Keratinocyte (primary cell): ENCODE measurements at places on chromosomes 2 and 18. TPM values are rescaled to one million over a fixed set of nuclear protein-coding genes. Genes with fewer than 3 reads are reported as not detected.

GRCh38 chr2:67825476-67825875 lies 237.3 kb downstream of the C1D start:
- peaks cover 5% of the 10 kb centered on the region for H3K4me1 ChIP-seq
- no peaks in the 10 kb centered on the region for H3K27me3 ChIP-seq
- H3K36me3 ChIP-seq: no peaks in the 10 kb centered on the region
- H3K4me3 ChIP-seq: no peak overlapping the region

DNA sequence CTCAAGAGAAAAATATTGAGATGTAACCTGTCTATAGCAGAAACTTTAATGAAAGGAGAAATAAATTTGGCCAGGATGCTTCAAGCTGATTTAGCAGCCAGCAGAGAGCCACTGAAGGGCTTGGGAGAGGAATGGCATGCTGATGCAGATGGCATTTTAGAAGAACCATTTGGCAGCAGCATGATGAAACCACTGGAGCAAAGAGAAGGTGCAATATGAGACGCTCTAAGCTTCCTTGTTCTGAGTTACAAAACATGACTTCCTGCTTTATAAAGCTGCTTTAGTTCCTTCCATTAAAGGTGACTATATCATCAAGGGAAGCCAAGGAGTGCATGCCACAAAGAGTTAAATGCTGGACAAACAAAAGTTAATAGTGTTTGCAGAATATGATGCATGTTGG lies 189.7 kb downstream of the PID1 start:
- DNase-seq: no peak
- no peaks in the 10 kb centered on the region for H3K27me3 ChIP-seq
- no peaks in the 10 kb centered on the region for H3K36me3 ChIP-seq
- no peak overlapping the region for H3K4me3 ChIP-seq

- no peaks in the 10 kb centered on the region for H3K36me3 ChIP-seq
- H3K4me3 ChIP-seq: no peak overlapping the region
- H3K4me1 ChIP-seq: no peaks in the 10 kb centered on the region
- DNase-seq: no peak
- peaks cover 23% of the 10 kb centered on the region for H3K27me3 ChIP-seq
- no peak overlapping the region for H3K27ac ChIP-seq
Measured at GRCh38 chr2:10239561-10239967, 63.1 kb upstream of the HPCAL1 start.

DNA sequence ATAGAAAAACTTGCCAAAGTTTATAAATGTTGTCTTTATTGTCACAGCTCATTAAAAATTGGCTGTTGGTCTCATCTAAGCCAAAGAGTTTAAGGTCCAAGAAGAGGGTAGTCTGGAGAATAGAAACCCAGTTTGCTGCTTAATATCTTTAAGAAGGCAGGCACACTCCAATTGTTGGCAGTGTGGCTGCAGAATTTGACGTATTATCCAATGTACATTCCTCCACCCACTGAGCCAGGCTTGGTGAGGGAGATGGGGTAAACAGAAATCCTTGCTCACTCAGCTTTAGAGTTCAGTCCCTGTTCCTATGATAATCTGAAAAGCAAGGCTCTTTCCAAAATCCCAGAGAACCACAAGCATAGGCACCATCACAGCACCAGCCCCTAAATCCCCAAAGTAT lies 10.7 kb upstream of the ADD2 start:
- peaks cover 25% of the 10 kb centered on the region for H3K4me1 ChIP-seq
- no peak overlapping the region for H3K4me3 ChIP-seq
- H3K27me3 ChIP-seq: no peaks in the 10 kb centered on the region
- H3K36me3 ChIP-seq: no peaks in the 10 kb centered on the region
- no peak overlapping the region for H3K27ac ChIP-seq
- DNase-seq: no peak

- H3K4me1 ChIP-seq: peaks cover 30% of the 10 kb centered on the region
- no peaks in the 10 kb centered on the region for H3K27me3 ChIP-seq
- H3K4me3 ChIP-seq: no peak overlapping the region
- H3K36me3 ChIP-seq: no peaks in the 10 kb centered on the region
- DNase-seq: peak; percentile 98
Measured at GRCh38 chr2:88600038-88600465, 27.2 kb downstream of the EIF2AK3 start.

GRCh38 chr2:34799556-34799955 lies 1200.5 kb upstream of the FAM98A start:
- H3K4me3 ChIP-seq: no peak overlapping the region
- no peaks in the 10 kb centered on the region for H3K27me3 ChIP-seq
- H3K4me1 ChIP-seq: no peaks in the 10 kb centered on the region
- no peaks in the 10 kb centered on the region for H3K36me3 ChIP-seq

DNA sequence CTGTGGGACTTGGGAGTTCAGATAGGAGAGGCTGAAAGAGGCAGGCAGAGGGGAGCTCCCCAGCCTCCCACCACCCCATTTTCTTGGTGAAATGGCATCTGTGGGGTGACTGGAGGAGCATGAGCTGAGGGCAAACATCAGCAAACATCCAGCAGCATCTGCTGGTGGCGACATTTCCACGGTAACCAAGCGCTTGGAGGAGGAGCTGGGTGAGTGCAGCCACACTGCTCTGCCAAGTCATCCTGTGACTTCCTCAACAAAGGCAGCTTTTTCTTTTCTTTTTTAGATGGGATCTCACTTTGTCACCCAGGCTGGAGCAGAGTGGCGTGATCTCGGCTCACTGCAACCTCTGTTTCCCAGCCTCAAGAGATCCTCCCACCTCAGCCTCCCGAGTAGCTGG lies 5.6 kb downstream of the TXNL4A start:
- H3K36me3 ChIP-seq: peaks cover 13% of the 10 kb centered on the region
- no peak overlapping the region for H3K4me3 ChIP-seq
- DNase-seq: no peak
- H3K27me3 ChIP-seq: no peaks in the 10 kb centered on the region

DNA sequence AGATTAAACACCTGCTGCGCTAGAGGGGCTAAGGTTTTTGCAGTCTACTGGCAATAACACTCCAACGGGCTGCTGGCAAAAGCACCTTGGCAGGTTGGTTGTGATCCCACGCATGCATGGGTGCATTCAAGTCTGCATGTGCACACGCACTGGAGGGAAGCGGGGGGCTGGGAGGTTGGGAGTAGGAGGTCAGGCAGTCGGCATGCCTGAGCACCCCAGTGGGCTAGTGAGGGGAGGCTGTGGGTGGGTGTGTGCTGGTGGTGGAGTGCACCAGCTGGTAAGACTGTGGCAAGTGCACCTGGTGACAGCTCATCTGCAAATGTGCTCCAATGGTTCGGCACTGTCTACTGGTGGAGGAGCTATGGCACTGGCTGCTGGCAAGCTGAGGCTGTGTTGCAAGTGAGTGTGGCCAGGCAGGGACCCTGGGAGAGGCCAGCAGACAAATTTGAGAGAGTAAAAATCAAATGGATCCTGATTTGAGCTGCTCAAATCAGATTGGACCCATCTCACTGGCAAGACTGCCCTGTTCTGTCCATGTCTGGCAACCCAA lies 460.6 kb upstream of the DSEL start:
- no peaks in the 10 kb centered on the region for H3K4me1 ChIP-seq
- no peak overlapping the region for H3K27ac ChIP-seq
- no peak overlapping the region for H3K4me3 ChIP-seq
- H3K36me3 ChIP-seq: no peaks in the 10 kb centered on the region

- no peak overlapping the region for H3K27ac ChIP-seq
- no peak for DNase-seq
- peaks cover 2% of the 10 kb centered on the region for H3K4me1 ChIP-seq
- no peaks in the 10 kb centered on the region for H3K27me3 ChIP-seq
- H3K4me3 ChIP-seq: no peak overlapping the region
Measured at GRCh38 chr2:195732574-195732973, 75.5 kb downstream of the SLC39A10 start.

DNA sequence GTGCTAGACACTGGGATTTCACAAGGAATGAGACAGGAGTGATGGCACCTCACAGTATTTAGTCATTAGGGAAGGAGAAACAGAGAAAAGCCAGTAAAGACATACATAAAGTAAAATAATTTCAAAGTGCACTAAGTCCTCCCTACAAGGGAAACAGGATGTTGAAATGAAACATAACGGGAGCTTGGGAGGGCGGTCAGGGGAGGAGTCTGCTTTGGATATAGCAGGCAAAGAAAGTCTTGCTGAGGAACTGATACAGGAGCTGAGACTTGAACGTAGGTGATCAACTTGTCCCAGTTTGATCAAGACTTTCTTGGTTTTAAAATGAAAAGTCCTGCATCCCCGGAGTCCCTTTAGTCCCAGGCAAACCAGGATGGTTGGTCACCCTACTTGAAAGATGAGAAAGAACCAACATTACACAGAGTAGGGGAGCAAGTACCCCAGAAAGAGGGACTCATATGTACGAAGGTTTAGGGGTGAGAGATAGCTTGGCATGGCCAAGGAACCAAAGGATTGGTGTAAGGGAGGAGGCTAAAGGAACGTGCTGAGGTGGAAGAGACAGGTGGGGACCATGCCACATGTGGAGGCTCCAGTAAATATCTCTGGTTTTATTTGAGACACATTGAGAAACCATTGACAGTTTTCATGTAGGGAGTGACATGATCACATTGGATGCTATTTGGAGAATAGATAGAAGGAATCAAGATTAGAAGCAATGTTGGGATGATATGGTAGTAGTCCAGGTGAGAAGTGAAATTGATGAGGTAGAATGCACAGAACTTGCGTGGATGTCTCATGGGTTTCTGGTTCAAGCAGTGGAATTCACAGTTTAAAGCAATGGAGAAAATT lies 28.4 kb downstream of the FBXO48 start:
- no peaks in the 10 kb centered on the region for H3K4me1 ChIP-seq
- H3K27me3 ChIP-seq: no peaks in the 10 kb centered on the region
- no peak overlapping the region for H3K4me3 ChIP-seq
- DNase-seq: no peak
- no peaks in the 10 kb centered on the region for H3K36me3 ChIP-seq

- no peaks in the 10 kb centered on the region for H3K4me1 ChIP-seq
- no peaks in the 10 kb centered on the region for H3K27me3 ChIP-seq
- H3K4me3 ChIP-seq: no peak overlapping the region
- no peaks in the 10 kb centered on the region for H3K36me3 ChIP-seq
- no peak for DNase-seq
Measured at GRCh38 chr2:165573534-165574461, 104.3 kb downstream of the CSRNP3 start.

DNA sequence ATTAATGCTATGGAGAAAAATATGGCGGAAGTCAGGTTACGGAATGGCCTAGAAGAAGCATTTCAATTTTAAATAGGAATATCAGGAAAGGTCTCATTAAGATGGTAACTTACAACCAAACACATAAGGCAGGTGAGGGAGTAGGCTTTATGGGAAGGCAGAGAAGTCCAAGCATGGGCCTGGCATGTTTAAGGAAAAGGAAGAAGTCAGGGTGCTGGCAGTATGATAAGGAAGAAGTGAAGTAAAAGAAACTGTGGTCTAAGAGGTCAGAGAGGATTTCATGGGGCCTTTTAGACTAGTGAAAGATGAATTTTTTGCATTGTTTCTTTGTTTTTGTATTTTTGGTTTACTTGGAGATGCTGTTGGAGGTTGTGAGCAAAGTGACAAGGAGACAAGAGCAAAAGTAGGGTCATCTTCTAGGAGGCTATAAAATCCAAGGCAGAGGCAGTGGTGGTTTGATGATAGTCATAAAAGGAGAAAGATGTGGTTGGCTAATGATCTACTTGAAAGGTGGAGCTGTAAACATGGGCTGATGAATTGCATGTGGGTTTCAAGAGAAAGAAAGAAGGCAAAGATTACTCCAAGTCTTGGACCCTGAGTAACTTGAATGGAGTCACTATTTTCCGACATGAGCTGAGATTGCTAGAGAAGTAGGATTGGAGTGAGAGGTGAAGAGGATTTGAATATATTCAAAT lies 354.3 kb downstream of the GPD2 start:
- H3K4me1 ChIP-seq: no peaks in the 10 kb centered on the region
- no peak overlapping the region for H3K27ac ChIP-seq
- no peak overlapping the region for H3K4me3 ChIP-seq

DNA sequence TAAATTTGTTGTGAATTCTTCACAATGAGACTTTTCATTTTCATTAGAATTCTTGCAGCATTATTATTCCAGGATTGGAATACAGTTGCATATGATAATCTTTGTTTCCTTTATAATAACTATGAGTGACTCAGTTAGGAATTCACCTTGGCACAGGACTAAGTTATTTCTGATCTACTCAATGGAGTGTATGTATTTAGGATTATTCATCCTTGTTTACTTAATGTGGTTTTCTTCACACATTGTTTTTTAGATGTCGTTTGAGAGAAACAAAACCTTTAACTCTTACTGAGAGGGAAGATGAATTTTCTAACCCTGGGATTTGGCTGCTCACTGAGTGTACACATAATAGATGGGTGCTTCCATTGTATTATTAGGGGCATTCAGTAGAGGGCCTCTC lies 970.1 kb downstream of the DPP10 start:
- H3K27me3 ChIP-seq: no peaks in the 10 kb centered on the region
- H3K36me3 ChIP-seq: no peaks in the 10 kb centered on the region
- no peak for DNase-seq
- no peak overlapping the region for H3K4me3 ChIP-seq
- H3K27ac ChIP-seq: no peak overlapping the region
- no peaks in the 10 kb centered on the region for H3K4me1 ChIP-seq

DNA sequence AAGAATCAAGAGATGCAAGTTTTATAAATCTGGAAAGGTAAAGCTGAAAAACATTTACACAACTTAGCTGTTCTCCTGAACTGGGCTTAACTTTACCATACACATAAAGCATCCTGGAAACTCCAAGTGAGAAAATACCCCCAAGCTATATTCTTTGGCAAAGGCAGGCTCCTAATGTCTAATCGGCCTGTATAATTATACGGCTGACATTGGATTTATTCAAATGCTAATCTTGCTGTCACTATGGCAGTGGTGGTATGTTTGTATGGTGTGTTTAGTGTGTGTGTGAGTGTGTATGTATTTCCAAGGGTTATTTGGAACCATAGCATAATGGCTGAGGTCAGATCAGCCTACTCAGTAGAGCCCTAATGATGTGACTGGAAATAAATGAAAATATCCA lies 1031.8 kb upstream of the ZEB2 start:
- no peak overlapping the region for H3K27ac ChIP-seq
- no peaks in the 10 kb centered on the region for H3K36me3 ChIP-seq
- no peaks in the 10 kb centered on the region for H3K27me3 ChIP-seq
- no peak for DNase-seq
- H3K4me3 ChIP-seq: no peak overlapping the region

GRCh38 chr2:74585406-74586185 lies 31.1 kb downstream of the DOK1 start:
- DNase-seq: no peak
- peaks cover 4% of the 10 kb centered on the region for H3K4me1 ChIP-seq
- H3K27me3 ChIP-seq: peaks cover 4% of the 10 kb centered on the region
- H3K4me3 ChIP-seq: no peak overlapping the region

- peak within 1 kb of the TSS; percentile 54 for H3K27ac ChIP-seq
- no peaks in the 10 kb centered on the region for H3K36me3 ChIP-seq
- DNase-seq: no peak
- no peaks in the 10 kb centered on the region for H3K27me3 ChIP-seq
Measured at GRCh38 chr18:35581546-35581897, at the start of gene GALNT1. GALNT1 (plus strand) TSS chr18:35581740; CDS start chr18:35654663, 72,923 bp downstream.

NT5C1B gene
- polyA plus RNA-seq: not detected in 3 replicates

ASXL3 gene
- polyA plus RNA-seq: 0.01 TPM in 1 of 3 replicates, not detected in the others

GLI2 gene
- polyA plus RNA-seq: 0.04 to 0.06 TPM (median 0.05 TPM) in 3 replicates

ANTXR1 gene
- 12.8 to 35.9 TPM (median 20.4 TPM) in 3 replicates for polyA plus RNA-seq
